ENCODE measurements at places on chromosomes 7 and 10.

DNA sequence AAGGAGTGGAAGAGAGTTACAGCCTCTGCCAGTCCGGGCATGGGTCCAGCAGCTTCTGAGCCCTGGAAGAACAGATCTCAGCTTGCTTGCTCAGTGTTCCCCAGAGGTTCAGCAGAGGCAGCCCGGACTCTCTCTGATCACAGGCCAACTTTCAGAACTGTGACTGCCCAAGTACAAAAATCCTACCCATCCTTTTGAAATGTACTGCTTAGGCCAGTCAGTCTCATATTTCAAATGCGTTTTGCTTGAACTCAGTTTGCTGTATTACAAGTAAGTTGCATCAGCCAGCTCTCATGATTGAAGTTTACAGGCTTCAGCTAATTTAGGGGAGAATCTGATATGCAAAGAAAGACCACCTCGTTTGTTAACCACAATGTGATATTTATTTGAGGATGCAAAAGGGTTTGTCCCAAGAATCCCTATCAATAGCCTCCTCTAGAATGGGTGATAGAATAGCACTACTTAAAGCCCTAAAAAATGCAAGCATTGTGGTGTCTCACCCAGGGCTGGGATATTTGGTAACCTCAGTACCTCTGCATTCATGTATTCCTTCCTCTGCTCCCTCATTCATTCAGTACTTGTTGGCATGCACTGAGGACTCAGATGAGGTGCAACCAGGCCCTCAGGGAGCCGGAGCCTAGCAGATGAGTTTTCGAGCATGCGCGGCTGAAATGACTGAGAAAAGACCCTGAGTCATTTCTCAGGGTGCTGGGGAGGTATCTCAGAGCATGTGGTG is 7.0 kb downstream of the AIMP2 start:
- peak; percentile 47 for DNase-seq

DNA sequence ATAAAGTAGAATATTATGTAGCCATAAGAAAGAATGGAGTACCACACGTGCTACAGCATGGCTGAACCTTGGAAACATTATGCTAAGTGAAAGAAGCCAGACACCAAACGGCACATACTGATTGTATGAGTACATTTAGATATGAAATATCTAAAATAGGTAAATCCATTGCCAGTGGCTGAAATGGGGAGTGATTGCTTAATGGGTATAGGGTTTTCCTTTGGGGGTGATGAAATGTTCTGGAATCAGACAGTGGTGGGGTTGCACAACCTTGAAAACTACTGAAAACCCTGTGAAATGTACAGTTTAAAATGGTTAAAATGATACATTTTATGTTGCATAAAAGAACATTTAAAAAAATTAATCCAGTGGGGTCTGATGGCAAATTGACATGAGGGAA is 667.9 kb downstream of the AUTS2 start:
- no peak for DNase-seq

- no peak for DNase-seq
Measured at GRCh38 chr10:21972584-21972983, 30.9 kb downstream of the DNAJC1 start.

DNA sequence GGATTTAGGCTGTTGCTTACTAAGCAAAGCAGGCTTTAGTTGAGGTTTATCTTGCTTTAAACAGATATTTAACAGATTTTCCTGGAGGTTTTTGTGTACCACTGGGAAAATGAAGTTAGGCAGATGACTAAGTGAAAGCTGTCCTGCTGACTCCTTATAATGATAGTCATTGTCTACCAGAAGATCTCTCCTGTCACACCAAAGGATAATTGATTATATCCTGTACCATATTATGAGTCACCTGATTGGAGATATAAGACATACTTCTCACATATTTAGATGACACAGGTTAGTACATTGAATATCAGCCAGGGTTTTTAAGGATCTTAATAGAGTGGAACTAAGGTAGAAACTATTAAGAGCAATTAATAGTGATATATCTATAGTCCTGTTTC is 68.4 kb downstream of the PTEN start:
- DNase-seq, result no peak

- DNase-seq, result no peak
Measured at GRCh38 chr10:5600908-5601307, 65.5 kb downstream of the ASB13 start.

DNA sequence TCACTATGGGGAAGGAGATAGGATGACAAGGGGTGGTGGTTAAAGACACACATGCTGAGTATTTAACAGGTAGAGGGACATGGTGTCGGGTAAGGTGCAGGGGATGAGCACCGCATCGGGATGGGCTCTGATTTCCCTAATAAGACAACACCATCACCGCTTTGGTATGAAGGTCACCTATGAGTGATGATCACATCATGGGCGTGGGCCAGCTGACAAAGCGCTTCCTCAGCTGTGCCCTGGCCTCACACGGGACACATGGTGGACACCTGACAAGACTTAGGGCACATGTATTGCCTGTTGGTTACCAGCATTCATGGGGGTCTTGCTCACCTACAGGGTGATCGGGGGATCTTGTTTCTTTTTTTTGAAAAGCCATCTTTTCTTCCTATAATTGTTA is 12.8 kb downstream of the C7orf57 start:
- no peak for DNase-seq

GRCh38 chr7:137846827-137847567 is at the start of gene DGKI:
TSS of gene DGKI (minus strand) at chr7:137846974.
- DNase-seq, result no peak

DNA sequence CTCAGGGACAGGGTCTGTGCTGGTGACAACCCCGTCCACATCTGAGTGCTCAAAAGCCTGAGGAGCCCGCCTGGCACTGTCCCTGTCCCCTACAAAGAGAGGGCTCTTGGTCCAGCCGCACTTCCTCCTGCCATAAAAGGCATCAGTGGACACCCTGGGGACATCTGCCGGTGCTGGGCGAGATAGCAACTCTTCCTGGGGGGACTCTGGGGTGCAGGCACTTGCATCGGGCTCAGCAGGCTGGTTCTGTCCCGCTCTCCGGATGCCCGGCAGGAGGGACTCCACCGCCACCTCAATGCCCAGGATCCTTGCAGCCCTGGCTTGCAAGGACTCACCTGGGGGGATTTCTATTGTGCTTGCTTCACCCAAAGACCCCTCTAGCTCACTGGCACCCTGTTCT is 32.8 kb downstream of the JCAD start:
- peak; percentile 47 for DNase-seq

- no peak for DNase-seq
Measured at GRCh38 chr10:121710207-121710606, 112.0 kb upstream of the FGFR2 start.

Data from activated CD8-positive, alpha-beta memory T cell treated with anti-CD3 and anti-CD28 coated beads, Interleukin-2, amount 10 ng/mL, durations not matched to agents 7 days and 5 days (primary cell).